ENCODE measurements at places on chromosomes 1 and 21.

DNA sequence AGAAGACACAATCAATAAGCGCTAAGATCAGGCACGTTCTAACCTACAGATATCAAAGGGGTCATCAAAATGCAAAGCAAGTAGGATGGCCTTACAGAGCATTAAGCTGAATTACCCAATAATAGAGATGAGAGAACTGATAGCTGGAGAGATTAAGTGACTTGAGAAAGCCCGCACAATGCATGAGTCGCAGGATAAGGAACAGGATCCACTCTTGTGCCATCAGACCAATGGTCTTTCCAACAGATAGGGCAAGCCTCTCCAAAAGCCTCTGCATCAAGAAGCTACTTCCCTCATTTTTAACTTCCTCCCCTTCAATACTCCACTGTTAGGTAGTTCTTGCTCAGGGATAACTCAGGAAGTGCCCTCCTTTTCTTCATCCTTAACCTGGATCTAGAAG, 2.6 kb downstream of the CHML start:
- no peak for DNase-seq

GRCh38 chr1:180158149-180159147, 3.8 kb downstream of the QSOX1 start:
- no peak for DNase-seq

- no peak for DNase-seq
Measured at GRCh38 chr1:236073307-236073897, 8.5 kb upstream of the NID1 start.

- no peak for DNase-seq
Measured at GRCh38 chr1:185015631-185016030, 29.7 kb upstream of the RNF2 start.

DNA sequence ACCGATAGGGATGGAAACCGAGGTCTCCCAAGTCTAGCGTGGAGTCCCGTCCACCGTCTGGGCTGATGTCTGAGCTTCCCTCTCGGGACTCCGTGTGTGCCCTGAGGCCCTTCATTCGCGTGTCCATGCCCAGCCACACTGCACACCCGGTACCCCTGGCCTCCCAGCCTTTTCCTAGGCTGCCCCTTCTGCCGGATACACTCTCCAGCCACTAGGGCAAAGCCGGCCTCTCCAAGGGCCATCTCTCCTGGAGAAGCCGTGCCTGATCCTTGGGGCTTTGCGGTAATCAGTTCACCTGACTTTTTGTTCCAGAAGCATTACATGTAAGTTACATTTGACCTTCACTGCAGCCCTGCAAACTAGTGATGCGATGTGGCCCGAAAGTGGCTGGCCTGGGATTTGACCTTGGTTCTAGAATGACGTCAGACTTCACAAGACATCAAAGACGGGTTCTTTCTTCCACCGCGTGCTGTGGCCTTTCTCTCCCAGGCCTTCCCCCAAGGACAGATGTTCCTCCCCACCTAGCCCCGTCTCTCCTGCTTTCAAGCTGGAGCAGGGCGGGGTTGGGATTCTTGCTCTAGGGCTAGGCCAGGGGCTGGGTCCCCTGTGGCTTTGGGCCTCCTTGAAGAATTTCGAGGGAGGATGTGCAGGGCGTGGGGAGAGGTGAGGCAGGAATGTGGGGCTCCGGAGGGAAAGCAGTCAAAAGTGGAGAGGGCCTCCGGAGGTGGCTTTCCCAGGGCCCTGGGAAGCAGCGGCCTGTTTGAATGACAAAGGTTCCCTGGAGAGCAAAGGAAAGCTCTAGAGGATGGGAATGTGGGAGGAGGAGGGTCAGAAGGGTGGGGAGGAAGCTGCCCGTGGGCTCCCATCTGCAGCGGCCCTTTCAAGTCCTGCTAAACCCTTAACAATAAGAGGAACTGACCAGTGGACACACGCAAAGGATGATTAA, 49.7 kb upstream of the SLC2A1 start:
- DNase-seq = no peak

GRCh38 chr1:196148367-196148970, 459.8 kb downstream of the KCNT2 start:
- no peak for DNase-seq

GRCh38 chr1:82091265-82091664, 290.5 kb downstream of the ADGRL2 start:
- no peak for DNase-seq

GRCh38 chr1:69252696-69253095, 315.0 kb upstream of the LRRC7 start:
- DNase-seq = no peak

DNA sequence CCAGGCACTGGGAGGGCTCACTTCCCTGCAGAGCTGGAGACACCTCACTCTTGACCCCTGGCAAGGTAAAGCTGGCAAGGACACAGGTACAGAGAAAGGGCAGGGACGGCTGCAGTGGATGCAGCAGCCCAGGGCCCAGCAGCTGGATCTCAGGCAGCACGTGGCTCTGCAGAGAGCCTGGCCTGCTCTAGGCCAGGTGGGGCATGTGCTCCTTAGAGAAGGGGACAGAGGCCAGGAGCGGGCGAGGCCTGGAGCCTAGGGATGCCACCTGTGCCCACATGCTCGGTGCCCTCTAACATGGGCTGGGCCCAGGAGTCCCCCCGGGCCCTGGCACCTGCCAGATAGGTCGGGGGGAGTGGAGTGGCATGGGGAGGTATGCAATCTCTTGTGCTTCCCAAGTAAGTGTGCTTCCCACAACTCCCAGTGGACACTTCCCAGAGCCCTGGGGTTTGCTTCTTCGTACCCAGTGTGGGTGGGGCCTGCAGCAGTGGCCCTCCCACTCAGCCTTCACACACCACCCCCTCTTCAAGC, 30.0 kb downstream of the WNT3A start:
- DNase-seq = peak; percentile 66

DNA sequence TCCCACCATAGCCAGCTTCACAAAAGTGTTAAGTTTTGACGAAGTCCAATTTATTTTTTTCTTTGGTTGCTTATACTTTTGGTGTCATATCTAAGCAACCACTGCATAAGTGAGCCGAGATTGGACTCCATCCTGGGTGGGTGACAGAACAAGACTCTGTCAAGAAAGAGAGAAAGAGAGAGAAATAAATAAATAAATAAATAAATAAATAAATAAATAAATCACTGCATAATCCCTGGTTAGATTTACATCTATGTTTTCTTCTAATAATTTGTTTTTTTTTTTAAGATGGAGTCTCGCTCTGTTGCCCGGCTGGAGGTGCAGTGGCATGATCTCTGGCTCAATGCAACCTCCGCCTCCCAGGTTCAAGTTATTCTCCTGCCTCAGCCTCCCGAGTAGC, 18.3 kb upstream of the ZFYVE9 start:
- DNase-seq = no peak

- DNase-seq = no peak
Measured at GRCh38 chr1:11335417-11336056, 62.5 kb downstream of the UBIAD1 start.

DNA sequence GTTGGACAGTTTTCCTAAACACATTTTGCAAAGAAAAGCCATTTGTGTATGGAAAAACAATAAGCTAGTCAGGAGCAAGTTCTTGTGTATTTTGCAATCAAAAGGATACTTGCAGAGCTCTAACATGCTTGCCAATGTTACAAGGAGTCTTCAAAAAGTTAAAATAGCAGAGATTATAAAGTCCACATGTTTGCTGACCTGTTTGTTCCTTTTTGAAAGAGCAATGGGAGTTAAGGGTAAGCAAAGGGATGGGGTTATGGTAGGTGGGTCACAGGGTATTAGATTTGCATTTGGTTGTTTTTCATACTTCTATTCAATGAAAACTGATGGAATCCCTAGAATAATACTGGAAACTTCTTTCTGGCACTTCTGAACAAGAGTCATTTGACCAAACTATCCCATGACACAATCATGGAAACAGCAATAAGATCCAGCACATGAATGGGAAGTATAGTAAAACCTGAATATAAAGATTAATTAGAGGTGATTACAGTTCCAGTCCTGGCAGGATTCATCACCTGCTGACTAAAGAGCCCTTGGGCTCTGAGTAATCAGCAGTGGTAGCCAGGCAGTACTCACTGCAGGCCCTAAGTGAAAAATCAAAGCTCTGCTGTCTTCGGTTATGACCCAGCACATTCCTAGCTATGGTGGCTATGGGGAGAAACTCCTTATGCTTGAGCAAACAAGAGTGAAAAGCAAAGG, 27.1 kb upstream of the ZC3H11B start:
- no peak for DNase-seq

DNA sequence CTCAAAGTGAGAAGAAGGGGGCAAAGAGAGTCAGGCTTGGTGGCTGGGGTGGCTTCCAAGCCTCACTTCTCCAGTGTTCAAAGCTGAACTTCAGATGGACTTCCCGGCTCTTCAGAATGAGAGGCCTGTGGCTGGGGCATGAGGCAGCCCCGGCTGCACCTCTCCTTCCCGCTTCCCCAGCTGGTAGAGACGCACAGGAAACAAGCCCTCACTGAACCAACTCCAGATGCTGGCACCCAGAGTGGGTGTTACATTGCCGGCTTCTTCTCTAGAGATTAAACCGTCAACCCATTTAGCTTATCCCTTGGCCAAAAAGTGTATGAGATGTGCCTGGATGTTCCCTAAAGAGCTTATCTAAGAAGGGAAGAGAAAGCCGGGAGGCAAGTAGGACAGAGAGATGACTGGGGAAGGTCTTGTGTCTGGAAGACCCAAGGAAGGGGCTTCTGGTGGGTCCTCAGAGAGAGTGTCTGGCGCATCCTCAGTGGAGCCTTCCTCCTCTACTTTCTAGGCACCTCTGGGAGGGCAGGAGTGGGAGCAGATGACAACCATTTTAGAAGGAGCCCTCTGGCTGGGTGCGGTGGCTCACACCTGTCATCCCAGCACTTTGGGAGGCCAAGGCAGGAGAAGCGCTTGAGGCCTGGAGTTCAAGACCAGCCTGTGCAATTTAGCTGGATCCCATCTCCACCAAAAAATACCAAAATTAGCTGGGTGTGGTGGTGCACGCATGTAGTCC, 2.0 kb downstream of the ADAMTSL4 start:
- no peak for DNase-seq

GRCh38 chr1:180610556-180611015, 21.2 kb upstream of the XPR1 start:
- DNase-seq = no peak

DNA sequence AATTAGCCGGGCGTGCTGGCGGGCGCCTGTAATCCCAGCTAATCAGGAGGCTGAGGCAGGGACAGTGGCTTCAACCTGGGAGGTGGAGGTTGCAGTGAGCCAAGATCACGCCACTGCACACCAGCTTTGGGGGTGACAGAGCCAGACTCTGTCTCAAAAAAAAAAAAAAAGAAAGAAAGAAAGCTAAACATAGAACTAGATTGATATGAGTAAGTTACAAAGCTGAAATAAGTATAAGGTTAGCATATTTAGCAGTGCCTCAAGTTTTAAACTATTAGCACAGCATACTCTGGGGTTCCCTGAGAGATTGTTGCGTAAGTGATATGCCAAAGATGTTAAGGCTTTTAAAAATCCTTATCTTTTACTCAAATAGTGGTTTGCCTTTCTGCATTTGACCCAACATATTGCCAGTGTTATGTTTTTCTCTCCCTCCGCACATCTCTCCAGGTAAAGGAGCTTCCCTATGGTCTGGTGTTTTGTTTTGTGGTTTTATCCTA, 126.1 kb downstream of the CD247 start:
- no peak for DNase-seq

GRCh38 chr1:243837907-243838535, 12.0 kb downstream of the AKT3 start:
- no peak for DNase-seq

- no peak for DNase-seq
Measured at GRCh38 chr1:57088653-57089052, 122.8 kb upstream of the C8B start.

- DNase-seq = no peak
Measured at GRCh38 chr1:13826009-13826408, 126.0 kb downstream of the PRDM2 start.

- no peak for DNase-seq
Measured at GRCh38 chr21:33820230-33820770, 95.3 kb downstream of the ATP5PO start.

DNA sequence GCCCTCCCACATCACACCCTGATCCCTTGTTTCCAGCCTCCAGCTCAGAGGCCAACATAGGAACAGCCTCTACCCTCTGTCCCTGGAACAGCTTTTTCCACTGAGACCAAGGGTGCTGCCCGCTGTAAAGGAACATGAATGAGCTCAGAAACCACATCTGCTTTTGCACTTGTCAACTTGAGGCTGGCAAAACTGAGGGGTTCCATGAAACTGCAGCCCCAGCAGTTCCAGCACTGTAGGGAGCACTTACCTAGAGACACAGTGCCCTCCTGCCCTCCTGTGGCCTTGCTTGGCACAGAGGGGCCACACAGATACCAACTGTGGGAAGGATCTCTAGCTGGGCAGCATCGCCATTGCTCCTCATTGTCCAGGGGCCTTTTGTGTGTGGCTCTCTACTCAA, 51.7 kb downstream of the ITPKB start:
- no peak for DNase-seq

- DNase-seq = no peak
Measured at GRCh38 chr1:56394298-56394697, 185.1 kb downstream of the PLPP3 start.

GRCh38 chr1:4210043-4210442, 310.0 kb upstream of the C1orf174 start:
- no peak for DNase-seq

DNA sequence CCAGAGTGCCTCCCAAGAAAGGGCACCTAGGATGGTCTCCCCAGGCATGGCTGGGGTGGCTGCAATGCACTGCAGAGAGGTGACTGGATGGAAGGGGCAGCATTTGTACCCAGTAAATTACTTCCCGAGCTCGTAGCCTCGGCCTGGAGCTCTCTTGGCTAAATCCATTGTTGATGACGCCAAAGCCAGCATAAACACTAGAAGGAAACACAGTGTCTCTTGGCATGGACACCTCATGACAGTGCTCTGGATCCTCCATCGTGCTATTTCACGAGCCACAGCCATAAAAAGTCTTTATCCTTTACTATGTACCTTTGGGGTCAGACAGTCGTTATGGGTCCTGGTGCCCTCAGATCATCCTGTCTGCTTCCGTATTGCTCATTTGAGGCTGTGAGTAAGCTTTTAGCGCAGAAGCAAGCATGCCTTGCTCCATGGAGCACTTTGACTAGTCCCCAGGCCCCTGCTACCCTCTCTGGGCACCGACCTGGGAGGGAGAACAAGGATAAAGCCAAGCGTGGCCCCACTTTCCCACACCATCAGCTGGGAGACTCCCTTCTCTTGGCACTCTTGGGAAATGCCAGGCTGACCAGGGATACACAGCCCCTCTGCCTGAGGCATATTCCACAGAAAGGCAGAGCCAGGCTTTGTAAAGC, 10.3 kb upstream of the PRELP start:
- DNase-seq = no peak

DNA sequence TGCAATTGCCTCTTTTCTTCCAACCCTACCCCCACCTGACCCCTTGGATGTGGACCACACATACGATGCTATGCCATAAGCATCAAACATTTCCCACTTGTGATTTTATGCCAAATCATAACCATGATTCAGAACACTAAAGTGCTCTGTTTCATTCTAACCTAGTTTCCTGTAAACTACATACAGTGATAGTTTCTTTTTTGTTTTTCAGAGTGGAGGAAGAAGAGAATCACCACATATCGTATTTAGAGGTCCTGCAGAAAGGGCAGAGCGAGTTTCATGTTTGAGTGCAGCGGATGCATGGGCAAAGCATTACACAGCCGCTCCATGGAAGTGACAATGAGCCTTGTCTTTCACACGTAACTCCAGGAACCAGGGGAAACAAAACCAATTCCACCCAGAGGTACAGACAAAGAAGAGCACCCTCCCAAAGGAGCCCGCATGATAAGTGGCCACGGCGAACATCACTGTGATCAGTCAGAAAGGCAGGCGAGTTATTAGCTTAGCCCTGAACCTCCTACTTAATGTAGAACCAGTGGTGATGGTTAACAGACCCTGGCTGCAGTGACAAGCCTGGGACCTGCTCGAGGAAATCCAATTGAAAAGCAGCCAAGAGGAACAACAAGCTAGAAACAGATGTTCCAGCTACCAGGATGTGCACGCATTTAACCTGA, 64.0 kb upstream of the ZNF281 start:
- DNase-seq = no peak
